ENCODE measurements at places on chromosomes 1 and 21.

DNA sequence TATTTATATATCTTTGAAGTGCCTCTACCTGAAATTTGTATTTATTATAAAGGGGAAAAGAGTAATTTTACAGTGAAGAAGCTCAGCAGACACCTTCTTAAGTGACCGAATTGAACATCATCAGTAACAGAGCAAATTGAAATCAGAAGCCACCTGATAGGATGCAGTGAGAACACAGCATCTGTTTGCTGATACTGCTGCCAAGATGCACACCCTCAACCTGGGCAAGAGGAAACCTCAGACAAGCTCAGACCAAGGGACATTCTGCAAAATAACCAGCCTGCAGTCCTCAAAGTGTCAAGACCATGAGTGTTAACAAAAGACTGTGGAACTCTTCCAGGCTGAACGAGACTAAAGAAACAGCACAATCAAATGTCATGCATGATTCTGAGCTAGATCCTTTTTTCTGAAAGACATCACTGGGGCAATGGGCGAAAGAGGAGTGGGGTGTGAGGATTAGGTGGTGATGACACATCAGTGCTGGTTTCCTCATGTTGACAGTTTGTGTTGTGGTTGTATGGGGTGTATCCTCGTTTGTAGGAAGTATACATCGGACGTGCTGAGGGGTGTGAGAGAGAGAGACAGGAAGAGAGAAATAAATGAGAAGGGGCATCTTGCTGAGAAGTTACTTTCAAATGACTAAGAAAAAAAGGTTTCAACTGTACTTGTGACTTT, 103.7 kb downstream of the ABCA4 start:
- no peak for DNase-seq

- no peak for DNase-seq
Observed at GRCh38 chr21:38267136-38267755, 10.5 kb downstream of the KCNJ15 start.

- no peak for DNase-seq
Observed at GRCh38 chr1:166418344-166418933, 251.6 kb upstream of the FAM78B start.

- DNase-seq: no peak
Observed at GRCh38 chr1:179706339-179706941, 36.7 kb upstream of the FAM163A start.

GRCh38 chr1:182962554-182963115, 9.7 kb upstream of the SHCBP1L start:
- DNase-seq: peak; percentile 43

- DNase-seq: no peak
Observed at GRCh38 chr1:159927211-159927848, 2.0 kb upstream of the TAGLN2 start.

GRCh38 chr1:119981986-119982815, 85.9 kb upstream of the ADAM30 start:
- no peak for DNase-seq

DNA sequence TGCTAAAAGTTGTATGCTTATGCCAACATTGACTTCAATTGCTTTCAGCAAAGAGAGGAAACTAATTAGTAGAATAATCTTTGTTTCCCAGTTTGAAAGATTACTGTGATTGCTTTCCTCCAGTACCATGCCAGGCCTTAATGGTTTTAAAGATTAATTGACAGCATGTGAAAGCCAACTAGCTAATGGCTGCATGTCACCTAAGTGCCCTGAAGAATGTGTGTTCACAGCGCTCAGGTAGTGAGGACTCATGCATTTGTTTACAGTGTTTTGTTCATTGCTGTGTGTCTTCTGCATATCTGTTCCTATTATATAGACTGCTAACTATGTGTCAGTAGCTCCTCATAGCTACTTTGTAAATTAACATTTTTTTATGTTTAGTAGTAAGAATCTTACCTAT, 335.6 kb downstream of the LRRIQ3 start:
- no peak for DNase-seq

DNA sequence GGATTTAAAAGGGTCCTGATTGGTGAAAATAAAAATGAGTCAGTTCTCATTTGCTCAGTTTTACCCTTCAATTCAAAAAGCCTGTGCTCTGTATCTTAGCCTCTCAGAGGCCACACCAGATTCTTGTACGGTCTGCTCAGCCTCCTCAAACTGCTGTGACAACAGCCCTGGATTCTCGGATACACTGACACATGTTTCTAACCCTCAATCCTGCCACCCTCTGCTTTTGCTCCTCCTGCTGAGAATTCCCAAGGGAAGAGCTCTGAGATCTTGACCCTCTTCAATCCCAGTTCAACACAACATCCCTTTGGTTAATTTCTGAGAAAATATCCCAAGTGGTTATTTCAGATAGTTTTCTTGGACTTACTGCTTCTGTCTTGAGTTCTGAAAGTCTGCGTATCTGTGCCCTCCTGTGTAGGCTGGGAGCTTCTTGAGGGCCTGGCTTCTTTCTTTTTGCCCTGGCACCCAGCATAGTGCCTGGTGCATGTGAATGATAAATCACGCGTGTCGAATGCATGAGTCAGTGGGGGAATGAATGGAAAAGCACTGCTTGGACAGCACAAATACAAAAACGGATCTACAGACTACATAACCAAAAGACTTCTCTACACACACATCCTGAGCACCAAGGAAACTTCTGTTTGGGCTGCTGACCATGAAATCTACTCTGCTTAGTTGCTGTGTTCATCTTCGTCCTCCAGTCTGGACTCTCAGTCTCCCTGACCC, 24.5 kb downstream of the IRF2BP2 start:
- no peak for DNase-seq

DNA sequence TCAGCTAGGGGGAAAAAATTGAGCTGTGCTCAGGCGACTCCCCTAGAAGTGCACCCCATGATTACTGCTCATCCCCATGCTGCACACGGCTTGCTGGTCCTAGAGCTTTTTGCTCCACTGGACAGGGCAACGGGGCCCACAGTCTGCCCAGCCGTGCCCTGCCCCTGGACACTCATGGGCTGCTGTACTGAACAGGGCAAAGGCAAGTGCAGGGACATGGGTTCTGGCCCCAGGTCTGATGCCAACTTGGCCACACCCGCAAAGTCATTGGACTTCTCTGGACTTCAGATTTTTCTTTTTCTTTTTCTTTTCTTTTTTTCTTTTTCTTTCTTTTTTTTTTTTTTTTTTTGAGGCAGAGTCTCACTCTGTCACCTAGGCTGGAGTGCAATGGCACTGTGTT, 42.9 kb upstream of the TARBP1 start:
- DNase-seq: no peak

DNA sequence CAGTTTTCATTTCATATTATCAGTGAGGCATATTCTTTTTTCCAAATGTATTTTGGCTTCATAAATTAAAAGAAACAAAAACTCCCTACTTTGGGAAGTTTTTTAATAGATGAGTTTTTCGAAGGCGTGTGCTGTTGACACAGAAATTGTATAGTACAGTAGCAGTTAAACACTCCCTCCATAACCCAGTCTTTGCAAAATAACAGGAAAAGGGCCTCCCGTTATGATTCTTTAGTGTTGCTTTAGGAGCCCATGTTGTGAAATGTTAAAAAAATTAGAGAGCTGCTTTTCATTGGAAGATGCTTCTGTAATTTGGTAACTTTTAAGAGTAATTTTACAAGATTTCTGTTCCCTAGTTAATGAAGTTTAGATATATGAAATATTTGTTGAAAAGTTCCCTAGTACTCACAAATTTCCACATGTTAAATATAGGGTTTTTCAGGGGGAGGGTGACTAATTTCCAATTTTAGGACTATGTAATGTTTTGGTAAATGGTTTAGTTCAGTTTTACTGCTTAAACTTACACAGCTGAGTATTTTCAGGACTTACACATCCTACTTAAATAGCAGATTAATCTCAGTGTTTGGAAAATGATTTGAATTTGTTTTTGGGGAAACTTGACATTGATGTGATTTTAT, 2.0 kb downstream of the CAMSAP2 start:
- no peak for DNase-seq

GRCh38 chr1:2433936-2434655, 21.7 kb upstream of the PEX10 start:
- no peak for DNase-seq

- no peak for DNase-seq
Observed at GRCh38 chr21:46158666-46159300, 3.4 kb upstream of the FTCD start.

GRCh38 chr1:23718482-23718881, 24.8 kb upstream of the ELOA start:
- DNase-seq: no peak
